ENCODE measurements at places on chromosomes 7 and 10.

- DNase-seq: no peak
Observed at GRCh38 chr10:21532694-21533466, 1.2 kb upstream of the MLLT10 start.

DNA sequence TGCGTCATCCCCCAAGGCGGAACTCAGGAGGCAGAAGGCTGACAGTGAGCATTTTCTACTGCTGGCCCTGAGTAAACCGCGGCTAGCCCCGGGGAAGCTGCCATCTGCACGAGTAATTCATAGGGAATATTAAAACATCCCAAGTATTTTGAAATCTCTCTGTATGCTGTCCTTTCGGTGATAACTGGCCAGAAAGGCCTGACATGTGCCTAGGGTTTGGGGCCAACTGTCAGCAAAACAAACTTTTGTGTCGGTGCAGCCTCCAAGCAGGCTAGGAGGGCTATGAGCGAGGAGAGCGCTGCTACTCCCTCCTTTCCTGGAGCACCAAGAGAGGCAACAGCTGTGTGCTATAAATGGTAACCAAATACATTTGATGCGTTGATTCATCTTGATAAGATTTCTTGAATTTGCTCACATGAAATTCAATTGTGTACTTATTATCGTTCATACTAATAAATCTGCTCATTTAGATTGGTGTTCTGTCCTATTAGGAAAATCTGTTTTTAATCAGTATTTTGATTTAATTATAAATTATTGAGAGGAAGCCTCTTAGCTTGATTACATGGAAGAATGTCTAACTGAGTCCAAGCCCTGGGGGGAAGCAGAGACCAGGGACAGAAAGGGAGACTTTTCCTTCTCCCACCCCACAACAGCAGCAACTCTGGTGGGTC is 124.4 kb upstream of the NPS start:
- DNase-seq: no peak

DNA sequence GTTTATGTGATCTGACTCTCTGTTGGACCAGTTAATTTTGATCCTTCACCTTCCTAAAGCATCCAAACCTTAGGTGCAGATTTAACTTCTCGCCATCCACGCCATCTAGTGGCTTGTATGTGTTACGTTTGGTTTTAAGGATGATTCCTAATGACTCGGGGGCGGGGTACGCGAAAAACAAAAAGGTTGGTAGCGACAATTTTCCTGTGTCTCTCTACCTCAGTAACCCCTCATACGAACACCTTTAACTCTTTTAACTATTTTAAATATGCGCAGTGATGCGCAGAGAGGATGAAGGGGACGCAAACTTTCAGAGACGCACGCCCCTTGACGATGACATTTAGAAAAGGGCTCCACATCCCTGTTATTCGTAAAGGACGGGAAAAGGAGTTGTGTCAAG is 714 bp upstream of the KCND2 start:
- no peak for DNase-seq

DNA sequence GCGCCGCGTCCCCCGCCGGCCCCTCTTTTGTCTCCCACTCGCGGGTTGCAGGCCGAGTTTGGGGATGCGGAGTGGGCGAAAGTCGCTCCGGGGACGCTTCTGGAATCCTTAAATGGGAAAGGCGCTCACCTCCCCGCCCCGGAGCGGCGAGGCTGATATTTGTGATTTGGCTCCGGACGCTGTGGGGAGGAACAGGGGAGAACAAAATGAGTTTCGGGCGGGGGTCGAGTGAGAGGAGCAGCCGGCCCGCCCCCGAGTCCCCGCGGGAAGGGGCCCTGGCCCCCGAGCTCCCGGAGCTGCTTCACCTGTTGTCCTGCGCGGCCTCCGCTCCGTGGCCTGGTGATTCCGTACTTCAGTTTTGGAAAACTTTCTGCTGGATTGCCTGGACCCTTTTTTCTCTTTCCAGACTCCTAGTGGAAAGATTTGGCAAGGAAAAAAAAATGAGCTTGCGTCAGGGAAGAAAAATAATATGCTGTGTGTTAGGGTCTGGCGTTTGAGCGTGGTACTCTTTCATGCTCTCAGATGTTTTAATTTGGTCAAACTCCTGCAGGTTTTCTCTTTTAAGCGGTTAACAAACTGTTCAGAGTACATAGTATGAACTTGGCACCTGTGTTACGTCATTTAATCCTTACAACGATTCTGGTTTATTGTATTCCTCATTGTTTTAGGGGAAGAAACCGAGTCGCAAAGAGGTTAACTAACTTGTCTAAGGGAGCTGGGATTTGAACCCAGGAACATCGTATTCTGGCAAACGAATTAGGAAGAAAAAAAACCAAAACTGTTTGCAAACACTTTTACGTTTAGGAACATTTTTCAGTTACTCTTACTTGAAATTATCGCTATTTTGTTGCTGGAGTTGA is 924 bp downstream of the BMPR1A start:
- no peak for DNase-seq

DNA sequence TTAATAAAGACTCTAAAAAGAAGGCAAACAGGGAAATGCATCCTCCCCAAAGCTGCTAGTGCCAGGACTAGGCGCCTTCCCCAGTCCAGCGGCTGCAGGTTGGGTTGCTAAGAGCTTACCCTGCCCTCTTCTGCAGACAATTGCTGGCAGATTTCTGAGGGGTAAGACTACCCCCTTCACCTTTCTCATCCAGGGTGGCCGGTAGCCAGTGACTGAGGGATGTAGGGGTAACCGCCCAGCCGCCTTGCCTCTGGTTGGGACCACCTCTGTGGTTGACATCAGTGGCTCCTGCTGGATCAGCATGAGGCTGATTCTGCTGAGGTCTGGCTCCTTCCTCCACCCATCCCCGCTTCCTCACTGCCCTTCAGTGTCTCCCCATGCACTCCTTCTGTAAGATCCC is 71.2 kb downstream of the ADCYAP1R1 start:
- no peak for DNase-seq

- no peak for DNase-seq
Observed at GRCh38 chr10:3068201-3068967, 1.0 kb downstream of the PFKP start.

DNA sequence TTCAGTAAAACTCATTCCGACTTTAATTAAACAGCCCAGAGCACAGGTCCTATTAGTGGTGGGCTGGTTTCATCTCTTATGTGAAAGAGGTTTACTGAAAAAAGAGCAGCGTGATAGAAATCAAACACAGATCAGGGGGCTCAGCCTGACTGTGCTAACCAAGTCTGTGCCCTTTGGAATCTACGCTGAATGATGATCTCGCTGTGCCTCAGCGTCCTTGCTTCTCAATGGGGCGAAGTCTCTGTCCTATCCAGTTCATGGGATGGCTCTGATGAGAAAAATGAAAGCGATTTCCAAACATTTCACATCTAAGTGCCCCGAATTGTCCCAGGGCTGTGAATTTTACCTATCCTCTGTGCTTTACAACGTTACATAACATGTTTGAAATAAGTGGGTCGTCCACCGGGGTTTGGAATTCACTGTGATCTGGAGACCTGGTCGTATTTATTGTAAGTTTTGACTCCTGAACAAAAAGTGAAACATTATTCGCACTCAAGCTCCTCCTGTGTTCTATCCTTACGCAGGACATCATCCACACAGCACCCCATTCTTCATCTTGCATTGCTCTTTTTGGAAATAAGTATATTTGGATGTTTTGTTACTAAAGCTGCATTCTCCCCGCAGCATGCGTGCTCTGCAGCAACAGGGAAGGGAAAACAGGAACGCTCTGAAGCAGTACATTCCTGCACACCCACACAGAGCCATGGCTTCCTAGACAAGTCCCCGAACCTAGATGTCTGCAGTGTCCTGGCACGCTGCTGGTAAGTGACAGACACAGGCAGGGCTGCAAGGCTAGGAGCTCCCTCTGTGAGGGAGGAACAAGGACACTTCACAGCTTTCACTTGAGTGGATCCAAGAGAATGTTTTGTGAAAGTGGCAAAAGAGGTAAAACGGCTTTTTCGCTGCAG is 83.5 kb downstream of the SLC37A3 start:
- DNase-seq: no peak

GRCh38 chr7:107461938-107462533 is 7.8 kb upstream of the GPR22 start:
- DNase-seq: no peak

- DNase-seq: no peak
Observed at GRCh38 chr10:113905756-113906155, 51.3 kb downstream of the NHLRC2 start.

DNA sequence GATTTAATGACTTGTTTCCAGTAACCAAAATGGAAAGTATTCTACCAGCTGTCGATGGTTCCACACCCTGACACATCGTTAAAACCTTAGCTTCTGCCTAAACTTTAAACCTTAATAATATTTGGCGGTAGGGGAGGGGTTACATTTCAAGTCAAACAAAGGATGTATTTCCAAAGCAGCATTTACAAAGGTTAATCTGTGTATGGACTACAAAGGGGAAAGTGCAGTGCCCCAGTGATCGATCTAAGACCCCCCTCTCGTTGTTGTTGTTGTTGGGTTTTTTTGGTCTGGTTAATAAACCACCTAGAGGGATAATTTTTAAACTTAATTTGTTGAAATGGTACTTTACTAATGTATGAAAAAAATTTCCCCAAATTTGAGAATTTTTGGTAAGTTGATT is 1.1 kb upstream of the STEAP2 start:
- no peak for DNase-seq

- no peak for DNase-seq
Observed at GRCh38 chr10:49265885-49266284, 33.1 kb upstream of the C10orf71 start.

GRCh38 chr10:43250615-43251418 is 16.0 kb downstream of the RASGEF1A start:
- DNase-seq: no peak

- no peak for DNase-seq
Observed at GRCh38 chr7:27178366-27178765, 4.2 kb upstream of the HOXA10 start.

GRCh38 chr7:131562941-131563340 is 6.5 kb upstream of the PODXL start:
- DNase-seq: no peak

- DNase-seq: no peak
Observed at GRCh38 chr7:157402911-157403534, 66.2 kb downstream of the DNAJB6 start.

DNA sequence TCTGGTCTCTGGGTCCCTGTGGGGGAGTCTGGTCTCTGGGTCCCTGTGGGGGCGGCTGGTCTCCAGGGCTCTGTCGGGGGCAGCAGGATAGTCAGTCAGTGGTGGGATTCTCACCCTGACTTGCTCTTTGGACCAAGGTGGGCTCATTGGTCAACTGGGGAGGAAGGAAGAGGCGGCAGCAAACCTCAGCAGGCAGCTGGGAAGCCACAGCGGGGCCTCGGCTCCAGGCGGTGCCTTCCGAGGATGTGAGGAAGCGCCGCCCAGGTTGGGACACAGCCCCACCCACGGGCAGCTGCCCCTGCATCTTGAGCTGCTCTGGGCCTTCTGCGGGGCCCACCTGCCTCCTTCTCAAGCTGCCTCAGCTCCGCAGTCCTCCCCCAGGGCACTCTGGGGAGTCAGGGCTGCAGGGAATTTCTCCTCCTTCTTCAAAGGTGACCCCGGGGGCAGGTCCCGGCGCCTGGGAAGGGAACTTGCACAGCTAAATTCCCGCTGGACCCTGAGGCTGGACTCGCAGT is 20.4 kb upstream of the KNDC1 start:
- no peak for DNase-seq

GRCh38 chr10:17387861-17388503 is 66.4 kb downstream of the ST8SIA6 start:
- DNase-seq: no peak

DNA sequence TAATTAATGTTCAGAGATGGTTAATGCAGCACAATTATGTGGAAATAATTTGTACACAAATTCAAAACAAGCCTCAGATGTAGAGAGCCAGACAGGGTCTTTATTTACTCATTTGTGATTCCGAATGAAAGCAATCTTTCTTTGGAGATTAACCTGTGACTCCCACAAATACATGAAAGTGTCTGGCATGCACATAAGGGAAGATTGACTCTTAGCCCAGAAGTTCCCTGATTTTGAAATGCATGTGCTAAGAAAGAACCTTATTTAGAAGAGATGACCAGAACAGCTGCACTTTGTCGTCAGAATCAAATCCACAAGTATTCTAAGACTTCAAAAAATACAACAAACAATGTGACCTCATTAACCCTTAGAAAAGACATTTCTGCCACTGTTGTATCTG is 45.1 kb downstream of the RNLS start:
- DNase-seq: no peak

GRCh38 chr7:47407136-47407535 is 174.8 kb downstream of the TNS3 start:
- DNase-seq: no peak

GRCh38 chr7:149742075-149742701 is 31.2 kb downstream of the ZNF467 start:
- no peak for DNase-seq

DNA sequence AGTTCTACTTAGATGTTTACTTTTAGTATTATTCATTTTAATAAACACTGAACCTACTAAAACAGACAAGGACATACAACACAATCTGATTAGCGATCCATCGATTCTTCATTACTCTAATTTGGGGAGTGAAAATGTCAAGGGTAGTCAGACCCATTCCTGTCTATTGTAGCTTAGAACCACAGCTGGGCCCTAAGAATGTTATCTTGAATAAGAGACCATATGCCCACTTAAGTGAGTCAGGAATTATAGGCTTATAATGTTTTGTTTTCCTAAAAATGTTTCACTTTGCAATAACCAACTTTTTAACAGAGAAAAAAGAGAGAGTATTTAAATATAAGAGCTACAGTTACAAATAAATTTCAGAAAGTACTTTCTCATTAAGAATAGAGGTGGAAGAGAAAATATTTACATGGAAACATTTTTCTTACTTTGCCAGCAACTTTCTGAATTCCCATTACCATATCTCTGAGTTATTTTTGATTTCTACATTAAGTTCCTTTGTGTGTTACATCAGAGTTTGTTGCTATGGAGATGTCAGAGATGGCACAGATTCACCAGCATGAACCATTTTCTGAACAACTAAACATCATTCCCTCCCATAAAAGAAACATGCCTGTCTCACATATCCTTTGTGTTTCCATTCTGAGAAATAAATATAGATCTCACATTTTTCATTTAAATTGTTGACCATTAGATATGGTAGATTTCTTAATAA is 75.4 kb upstream of the SLC13A1 start:
- no peak for DNase-seq

DNA sequence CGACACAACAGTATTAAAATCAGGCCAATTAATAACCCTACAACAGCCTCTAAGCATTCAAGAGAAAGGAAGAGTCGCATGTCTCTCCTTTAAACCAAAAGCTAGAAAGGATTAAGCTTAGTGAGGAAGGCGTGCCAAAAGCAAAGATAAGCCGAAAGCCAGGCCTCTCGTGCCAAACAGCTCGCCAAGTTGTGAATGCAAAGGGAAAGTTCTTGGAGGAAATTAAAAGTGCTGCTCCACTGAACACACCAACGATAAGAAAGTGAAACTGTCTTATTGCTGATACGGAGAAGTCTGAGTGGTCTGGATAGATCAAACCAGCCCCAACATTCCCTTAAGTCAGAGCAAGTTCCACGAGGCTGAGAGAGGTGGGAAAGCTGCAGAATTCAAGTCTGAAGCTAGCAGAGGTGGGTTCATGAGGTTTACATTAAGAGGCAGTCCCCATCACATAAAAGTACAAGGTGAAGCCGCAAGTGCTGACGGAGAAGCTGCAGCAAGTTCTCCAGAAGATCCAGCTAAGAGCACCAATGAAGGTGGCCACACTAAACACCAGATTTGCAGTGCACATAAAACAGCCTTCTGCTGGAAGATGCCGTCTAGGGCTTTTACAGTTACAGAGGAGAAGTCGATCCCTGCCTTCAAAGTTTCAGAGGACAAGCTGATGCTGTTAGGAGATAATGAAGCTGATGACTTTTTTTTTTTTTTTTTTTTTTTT is 194.8 kb downstream of the MAD1L1 start:
- DNase-seq: no peak

GRCh38 chr7:18655506-18655905 is 160.0 kb downstream of the HDAC9 start:
- no peak for DNase-seq

Measured in C1 segment of cervical spinal cord (tissue), 14 donors.